CD4-positive, alpha-beta T cell (primary cell): ENCODE measurements at places on chromosomes 1 and 21.

DNA sequence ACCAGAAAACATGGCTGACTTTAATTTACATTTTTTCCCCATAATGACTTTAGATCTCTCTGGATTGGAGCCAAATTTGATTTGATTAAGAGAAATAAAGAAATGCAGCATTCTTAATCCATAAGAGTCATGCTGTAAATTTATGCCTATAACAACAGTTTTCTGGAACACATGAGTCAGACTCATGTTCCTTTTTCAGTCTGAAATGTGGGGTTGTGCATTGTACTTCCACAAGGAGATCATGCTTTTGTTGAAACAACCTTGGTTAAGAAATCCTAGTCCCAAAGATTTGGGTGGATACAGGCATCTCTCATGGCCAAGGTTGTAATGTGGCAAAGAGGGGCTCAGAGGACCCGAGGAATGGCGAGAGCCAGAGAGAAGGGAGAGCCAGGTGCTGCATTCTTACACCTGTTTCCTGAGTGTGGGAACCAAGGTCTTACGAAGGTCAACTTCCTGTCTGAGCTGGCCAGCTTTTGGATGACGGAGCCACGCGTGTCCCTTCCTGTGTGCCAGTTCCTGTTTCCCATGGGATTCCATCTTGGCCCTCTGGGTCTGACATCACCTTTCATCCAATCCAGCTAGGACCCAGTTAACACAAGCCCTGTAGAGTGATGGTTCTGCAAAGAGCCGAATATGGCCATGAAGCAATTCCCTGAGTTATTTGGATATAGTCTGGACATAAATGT, 23.1 kb downstream of the CLDN14 start:
- DNase-seq, result no peak

GRCh38 chr1:212656730-212657129, 42.9 kb downstream of the BATF3 start:
- no peak for DNase-seq

- DNase-seq, result no peak
Observed at GRCh38 chr1:4837752-4838151, 183.3 kb downstream of the AJAP1 start.

- DNase-seq, result no peak
Observed at GRCh38 chr1:44808063-44808937, at the start of gene BTBD19. TSS of gene BTBD19 (plus strand) at chr1:44808523. CDS start at chr1:44808821, 298 bp downstream.

DNA sequence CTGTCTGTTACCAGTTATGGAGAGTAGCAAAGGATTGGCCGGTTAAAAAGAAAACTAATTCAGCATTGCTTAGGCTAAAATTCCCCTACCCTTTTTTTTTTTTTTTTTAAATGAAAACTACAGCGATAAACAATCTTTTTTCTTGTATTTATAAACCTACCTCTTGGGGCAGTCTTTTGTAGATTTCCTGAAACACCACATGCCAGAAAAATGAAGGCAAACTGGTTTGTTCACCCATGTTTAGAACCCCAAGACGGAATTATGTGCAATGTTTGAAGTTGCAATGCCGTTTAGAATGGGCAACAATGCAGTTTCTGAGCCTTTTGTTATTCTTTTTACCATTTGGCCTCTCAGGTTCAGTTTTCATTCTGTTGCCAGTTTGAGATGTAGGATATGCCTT, 59.1 kb downstream of the PRDM2 start:
- DNase-seq, result no peak

DNA sequence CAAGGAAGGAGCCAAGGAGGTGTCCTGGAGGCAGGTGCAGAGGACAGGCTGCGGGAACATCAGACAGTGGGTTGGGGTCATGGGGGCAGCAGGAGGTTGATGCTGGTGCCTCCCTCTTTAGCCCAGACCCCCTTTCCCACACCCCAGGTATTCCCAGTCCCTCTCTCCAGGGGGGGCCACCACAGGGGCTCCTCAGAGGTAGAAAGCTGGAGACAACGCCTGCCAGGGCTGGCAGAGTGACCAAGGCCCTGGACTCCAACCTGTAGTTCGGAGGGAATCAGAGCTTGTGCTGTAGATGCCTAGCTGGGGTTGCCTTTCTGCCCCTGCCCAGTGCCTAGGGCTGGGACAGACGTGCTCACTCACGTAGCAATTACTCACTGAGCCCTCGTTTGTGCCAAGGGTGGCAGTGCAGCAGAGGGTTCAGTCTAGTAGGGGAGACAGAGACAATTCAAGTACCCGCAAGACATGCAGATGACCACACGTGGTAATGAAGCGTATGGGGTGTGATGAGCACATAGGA, 148.2 kb downstream of the PTPRU start:
- no peak for DNase-seq

- no peak for DNase-seq
Observed at GRCh38 chr1:25543005-25543424, 391 bp upstream of the LDLRAP1 start.

DNA sequence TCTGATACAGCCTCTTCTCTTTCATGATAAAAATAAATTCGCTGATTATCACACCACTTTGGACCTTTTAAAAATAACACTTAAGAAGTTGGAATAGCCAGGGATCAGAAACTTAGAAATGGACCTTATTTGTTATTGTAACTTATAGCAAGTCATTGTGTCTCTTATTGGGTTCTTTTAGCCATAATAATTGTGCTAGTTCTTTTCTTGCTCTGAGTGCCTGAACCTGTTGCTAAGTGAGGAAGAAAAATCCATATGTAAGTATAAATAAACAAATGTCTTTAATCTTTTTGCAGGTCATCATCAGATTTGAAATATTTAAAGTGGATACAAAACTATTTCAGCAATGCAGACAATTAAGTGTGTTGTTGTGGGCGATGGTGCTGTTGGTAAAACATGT, 25.6 kb downstream of the CDC42 start:
- DNase-seq, result no peak

DNA sequence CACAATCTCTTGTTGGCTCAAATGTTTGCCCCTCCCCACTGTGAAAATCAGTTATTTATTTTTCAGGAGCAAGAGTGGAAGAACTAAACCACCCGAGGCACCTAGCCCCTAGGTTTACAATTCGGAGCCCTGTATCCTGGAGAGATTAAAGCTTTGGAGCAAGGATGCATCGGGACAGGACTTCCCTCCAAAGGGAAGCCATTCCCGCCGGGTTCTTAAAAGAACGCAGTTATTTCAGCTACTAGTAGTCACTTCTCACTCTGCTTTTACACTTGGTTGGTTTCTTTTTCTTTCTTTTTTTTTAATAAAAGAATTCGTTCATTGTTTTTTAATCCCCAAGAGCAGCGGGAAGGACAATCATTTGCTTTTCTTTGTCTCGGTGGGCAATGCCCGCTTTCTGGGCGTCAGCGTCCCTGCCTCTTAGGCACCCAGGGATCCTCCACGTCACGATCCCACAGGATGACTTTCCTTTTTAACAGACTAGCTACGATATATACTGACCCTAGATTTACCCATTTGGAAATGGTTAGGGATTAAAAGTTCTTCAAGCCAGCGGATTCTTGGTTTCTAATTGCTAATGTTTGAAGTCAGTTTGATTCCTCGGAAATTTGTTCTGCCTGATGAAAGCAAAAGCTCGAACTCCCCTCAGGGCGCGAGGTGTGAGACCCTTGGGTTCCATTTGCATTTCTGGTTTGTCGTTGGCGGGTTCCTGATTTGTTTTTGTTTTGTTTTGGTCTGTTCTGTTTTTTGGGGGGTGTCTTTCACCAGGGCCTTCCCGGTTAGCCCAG, 9.0 kb downstream of the TBX15 start:
- no peak for DNase-seq

GRCh38 chr21:42939582-42940413, 14.4 kb upstream of the ERVH48-1 start:
- DNase-seq, result no peak

DNA sequence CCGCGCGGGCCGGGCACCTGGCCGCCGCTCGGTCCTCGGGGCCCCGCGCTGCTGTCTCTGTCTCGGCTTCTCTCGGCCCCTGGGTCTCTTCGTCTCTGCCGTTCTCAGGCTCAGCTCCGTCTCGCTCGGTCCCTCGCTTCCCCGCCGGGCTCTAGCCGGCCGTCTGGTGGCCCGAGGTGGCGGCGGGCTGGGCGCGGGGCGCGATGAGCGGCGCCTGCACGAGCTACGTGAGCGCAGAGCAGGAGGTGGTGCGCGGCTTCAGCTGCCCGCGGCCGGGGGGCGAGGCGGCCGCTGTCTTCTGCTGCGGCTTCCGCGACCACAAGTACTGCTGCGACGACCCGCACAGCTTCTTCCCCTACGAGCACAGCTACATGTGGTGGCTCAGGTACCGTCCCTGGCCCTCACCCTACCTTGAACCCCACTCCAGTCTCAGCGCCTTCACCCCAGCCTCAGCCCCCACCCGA, 355 bp downstream of the SHISAL2A start:
- peak; percentile 42 for DNase-seq

DNA sequence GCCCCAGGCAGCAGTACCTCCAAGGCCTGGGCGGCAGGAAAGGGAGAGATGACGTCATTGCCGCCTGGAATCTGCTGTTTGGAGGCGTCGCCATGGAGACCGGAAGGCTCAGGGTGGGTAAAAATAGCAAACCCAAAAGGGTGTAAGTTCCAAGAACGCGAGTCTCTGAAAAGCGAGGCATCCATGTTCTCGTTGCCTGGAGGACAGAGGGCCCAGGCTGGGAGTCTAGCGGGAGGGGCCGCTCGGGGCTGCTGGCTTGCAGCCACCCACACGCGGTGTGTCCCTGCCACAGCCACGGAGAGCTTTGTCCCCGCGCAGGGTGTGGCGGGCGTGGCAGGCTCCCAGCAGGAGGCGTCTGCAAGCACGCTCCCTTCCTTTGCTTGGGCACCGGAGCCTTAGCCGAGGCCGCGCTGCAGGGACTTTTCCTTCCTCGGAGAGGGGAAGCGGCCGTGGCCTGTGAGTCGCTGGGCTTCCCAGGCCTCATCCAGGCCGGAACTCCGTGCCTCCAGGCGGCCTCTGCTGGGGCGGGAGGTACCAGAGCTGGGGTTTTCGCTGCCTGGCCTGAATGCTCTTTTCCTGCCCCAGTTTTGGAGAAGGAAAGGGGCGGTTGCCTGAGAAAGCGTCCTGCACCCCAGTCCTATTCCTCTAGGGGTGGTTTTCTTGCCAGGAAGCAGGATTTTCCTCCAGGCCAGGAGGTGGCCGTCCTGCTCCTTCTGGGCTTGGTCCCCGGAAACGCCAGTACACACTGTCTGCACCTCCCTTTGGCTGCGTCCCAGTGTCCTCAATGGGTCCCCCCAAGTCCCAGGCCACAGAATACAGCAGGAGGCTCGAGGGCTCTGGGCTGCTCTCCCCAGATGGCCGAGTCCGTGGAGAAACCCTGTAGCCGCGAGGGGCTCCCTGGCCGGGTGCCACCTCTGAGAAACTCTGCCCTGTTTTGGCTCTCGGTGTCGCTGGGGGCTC, 15.3 kb upstream of the SKI start:
- DNase-seq, result peak; percentile 60

DNA sequence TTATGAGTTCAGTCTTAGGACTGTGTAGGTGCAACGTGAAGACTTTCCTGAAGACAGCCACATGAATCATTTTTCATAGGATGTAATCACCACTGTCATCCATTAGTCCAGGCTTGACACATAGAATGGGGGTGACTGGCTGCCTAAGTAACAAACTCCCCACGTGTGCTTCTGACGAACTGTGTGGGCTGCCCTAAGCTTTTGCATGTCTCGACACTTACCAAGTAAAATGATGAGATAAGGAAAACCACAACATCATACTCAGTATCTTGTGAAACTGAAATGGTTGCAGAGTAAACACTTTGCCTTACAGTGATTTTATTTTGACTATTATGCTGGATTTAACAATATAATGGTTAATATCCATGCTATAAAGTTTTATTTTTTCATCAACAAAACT, 19.5 kb downstream of the ERG start:
- DNase-seq, result no peak

- DNase-seq, result no peak
Observed at GRCh38 chr1:189939967-189940366, 537.7 kb downstream of the BRINP3 start.

DNA sequence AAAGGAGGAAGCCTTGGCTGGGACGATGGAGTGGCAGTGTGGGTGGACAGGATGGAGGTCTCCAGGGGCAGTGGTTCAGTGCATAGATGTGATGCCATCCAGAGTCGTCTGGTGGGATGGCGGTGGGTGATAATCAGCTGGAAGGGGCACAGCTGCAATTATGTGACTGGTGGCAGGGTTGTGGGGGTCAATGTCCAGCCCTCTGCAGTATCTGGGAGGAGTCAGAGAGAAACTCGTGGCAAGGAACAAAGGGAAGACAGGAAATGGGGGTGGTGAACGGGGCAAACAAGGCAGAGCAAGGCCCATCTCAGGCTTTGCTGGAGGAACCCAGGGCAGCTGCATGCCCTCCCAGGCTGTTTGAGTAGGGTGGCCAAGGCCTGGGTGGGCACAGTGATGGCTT, 118.3 kb upstream of the USP24 start:
- DNase-seq, result no peak

DNA sequence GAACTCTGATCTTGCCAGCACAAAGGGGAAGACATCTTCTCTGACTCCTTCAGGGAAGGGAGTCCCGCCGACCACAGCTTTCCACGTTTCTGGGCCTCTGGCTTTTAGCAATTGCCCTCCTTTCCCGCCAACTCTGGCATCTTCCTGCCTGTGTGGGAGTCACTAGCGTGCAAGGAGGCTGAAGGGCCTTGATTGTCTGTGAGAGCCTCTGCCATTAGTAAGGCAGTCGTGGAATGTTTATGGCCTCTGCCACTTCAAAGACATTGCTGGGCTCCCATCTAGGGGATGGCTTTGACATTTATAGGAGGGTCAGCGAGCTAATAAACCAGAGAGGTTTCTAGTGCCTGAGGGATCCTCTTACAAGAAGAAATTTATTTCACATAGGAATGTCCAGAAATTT, 14.3 kb upstream of the PROK1 start:
- DNase-seq, result no peak

DNA sequence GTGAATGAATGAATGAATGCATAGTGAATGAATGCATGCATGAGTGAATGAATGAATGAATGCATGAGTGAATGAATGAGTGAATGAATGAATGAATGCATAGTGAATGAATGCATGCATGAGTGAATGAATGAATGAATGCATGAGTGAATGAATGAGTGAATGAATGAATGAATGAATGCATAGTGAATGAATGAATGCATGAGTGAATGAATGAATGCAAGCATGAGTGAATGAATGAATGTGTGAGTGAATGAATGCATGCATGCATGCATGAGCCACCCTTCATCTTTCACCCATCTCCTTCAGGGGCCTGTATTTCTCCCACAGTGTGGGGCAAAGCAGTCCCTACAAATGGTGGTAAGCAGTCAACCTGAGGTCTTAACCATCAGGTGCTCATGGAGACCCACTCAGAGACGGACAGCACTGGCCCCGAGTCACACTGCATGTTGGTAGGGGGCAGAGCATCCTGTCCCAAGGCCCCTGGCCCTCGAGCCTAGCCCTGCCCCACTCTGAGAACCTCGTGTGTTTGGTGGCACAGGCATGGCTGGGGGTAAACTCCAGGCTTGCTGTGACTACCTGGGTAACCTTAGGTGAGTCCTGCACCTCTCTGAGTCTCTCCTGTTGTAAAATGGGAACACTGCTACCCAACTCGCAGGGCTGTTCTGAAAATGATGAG, 28.0 kb upstream of the PAX7 start:
- no peak for DNase-seq

DNA sequence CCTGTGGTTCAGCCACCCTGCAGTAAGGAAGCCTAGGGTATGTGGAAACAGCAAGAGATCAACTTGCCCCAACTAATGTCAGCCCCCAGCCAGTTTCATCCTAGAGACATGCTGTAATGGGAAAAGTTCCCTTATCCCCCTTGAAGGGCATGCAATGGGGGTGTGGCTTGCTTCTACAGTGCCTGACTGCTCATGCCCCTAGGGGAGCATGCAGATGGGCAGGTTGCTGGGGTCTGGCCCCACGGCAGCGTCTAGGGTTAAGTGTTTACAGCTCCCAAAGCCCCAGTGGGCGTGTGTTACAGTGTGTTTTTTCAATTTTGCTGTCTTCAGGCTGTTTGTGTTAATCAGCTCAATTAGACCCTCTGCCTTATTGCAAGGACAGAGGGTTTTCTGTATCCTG, 1105.9 kb downstream of the AMY1C start:
- no peak for DNase-seq
